Left lobe of liver (tissue), 2 donors: ENCODE measurements at places on chromosomes 6 and 20. TPM values are rescaled to one million over a fixed set of nuclear protein-coding genes. Genes with fewer than 3 reads are reported as not detected.

- no peak for DNase-seq
These were observed 20.6 kb upstream of the FABP7 start for GRCh38 chr6:122758927-122759334.

Gene RSPO3
- total RNA-seq: 1.6 TPM

DNA sequence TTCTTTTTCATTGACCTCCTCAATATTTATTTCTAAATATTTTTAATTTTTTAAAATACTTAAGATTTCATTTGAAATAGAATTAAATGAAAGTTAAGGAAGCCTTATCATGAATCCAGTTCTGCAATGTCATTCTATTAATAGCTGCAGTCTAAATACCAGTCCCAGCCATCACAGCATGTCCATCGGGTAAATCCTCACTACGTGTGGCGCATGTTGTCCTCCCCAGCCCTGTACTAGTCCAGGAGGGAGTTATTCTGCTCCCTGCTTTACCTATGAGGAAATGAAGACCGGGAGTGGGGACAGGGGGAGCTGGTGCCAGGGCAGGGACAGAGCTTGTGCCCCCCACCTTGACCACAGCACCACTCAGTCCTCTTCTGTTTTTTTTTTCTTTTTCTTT, 125.1 kb upstream of the QKI start:
- no peak for DNase-seq

DNA sequence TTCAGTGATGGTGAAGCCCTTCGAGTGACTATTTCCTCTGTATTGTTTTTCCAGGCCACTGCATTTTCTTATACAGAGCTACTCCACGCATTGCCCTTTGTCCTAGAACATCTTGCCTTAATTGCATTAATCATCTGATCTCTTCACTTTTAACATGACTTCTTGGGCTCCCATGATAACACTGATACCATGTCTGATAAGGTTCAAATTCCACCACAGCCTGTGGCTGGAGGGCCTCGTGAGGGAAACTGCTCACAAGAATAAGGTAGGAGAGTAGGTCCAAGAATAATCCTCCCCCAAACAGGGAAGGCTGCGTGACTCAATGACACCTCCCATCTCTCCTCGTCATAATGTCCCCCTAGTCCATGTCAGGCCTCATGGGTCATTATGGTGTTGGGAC, 165.5 kb upstream of the ECI2 start:
- no peak for DNase-seq

Gene HBS1L
- total RNA-seq: 42.5 TPM

Gene SIRPG
- total RNA-seq: not detected

Gene SLC24A3
- total RNA-seq: 0.35 TPM
